ENCODE measurements at places on chromosomes 5 and 9.
A peak's percentile ranks its signal among the peaks of the same experiment; 100 is the strongest.

GRCh38 chr5:82405618-82406204 lies 127.6 kb upstream of the RPS23 start:
- no peak for DNase-seq

GRCh38 chr5:146329697-146330096 lies 8.9 kb upstream of the POU4F3 start:
- no peak for DNase-seq

GRCh38 chr9:81912135-81912534 lies 16.1 kb upstream of the SPATA31D4 start:
- no peak for DNase-seq

GRCh38 chr9:20620650-20621470 lies 1.4 kb downstream of the MLLT3 start:
- peak; percentile 32 for DNase-seq

DNA sequence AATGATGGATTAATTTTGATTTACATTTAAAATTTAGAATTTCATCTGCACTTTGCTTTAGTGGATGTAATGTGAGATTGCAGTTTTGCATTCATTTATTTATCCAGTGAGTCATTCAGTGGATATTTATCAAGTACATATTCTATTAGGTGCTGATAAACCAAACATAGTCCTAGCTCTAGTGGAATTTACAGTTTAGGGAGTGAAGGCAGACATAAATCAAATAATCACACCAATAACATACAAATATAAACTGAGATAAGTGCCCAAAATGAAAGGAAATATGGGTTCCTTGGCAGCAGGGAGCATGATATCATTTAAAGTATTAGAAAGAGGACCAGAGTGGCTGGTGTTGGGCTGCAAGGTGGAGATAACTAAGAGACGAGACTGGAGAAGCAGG lies 14.7 kb upstream of the NIPBL start:
- DNase-seq = no peak

- DNase-seq = no peak
Observed at GRCh38 chr9:127556871-127557270, 55.2 kb upstream of the STXBP1 start.

GRCh38 chr5:141517880-141518617 lies 29.2 kb downstream of the PCDHGC5 start:
- no peak for DNase-seq

- no peak for DNase-seq
Observed at GRCh38 chr9:126472198-126472947, 141.4 kb upstream of the LMX1B start.

DNA sequence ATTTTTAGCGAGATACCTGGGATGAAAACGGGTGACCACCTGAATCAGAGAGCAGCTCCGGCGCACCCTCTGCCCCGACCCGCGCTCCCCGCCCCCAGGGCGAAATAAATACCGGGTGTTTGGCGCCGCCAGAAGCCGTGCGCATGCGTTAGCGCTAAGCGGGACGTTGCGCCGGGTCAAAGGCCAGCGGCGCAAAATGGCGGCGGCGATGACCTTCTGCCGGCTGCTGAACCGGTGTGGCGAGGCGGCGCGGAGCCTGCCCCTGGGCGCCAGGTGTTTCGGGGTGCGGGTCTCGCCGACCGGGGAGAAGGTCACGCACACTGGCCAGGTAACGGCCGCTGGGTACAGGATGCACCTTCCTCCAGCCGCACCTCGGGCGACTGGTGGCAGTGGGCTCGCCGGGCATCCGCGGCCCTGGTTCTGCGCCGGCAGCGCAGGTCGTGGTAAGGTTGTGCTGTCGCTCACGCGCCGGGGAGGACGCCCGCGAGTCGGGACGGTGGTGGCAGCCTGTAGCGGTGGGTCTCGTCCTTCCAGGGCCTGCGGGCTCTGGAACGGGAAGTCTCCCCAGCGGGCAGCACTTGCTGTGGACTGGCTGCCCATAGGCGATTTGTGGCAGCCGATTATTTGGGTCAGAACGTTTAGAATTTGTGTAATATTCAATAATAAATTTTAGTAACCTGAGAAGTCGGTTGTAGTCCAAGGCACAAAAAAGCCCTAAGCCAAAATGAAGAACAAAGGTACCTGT lies at the start of gene NDUFS6:
TSS of gene NDUFS6 (plus strand) at position 186 of the 745 bp plus-strand sequence. CDS start at position 197, 11 bp downstream.
- DNase-seq = peak; percentile 57

DNA sequence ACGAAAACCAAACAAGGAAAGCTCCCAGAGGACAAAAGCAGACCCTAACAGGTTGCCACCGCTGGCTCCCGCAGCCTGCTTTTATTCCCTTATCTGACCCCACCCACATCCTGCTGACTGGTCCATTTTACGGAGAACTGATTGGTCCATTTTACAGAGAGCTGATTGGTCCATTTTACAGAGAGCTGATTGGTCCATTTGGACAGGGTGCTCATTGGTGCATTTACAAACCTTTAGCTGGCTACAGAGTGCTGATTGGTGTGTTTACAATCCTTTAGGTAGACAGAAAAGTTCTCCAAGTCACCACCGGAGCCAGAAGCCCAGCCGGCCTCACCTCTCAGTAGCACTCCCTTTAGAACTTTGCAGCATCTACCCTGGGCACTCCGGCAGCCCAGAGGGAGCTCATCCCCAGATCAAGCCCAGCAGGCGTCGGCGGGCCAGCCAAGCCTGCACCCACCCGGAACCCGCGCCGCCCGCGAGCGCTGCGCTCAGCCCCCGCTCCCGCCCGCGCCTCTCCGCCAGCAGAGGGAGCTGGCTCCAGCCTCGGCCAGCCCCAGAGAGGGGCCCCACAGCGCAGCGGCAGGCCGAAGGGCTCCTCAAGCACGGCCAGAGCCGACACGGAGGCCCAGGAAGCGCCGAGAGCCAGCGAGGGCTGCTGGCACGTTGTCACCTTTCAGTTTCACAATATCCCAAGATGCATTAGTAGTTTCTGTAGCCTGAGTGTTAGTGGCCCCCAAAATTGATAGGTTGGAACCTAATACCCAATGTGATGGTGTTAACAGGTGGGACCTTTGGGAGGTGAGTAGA lies 35.3 kb upstream of the CLPTM1L start:
- peak; percentile 26 for DNase-seq

- no peak for DNase-seq
Observed at GRCh38 chr9:5042661-5043178, 57.6 kb downstream of the JAK2 start.

- DNase-seq = no peak
Observed at GRCh38 chr5:113020461-113021273, 44.1 kb downstream of the DCP2 start.
